ENCODE measurements at places on chromosomes 2 and 18.

DNA sequence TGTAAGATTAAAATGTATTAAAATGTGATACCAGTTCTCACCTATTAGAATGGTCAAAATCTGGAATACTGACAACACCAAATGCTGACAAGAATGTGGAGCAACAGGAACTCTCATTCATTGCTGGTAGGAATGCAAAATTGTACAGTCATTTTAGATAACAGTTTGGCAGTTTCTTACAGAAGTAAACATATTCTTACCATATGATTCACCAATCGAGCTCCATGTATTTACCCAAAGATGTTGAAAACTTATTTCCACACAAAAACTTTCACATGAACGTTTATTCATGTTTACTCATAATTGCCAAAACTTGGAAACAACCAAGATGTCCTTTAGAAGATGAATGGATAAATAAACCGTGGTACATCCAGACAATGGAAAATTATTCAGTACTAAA lies 1193.5 kb upstream of the ACVR2A start:
- DNase-seq: no peak

DNA sequence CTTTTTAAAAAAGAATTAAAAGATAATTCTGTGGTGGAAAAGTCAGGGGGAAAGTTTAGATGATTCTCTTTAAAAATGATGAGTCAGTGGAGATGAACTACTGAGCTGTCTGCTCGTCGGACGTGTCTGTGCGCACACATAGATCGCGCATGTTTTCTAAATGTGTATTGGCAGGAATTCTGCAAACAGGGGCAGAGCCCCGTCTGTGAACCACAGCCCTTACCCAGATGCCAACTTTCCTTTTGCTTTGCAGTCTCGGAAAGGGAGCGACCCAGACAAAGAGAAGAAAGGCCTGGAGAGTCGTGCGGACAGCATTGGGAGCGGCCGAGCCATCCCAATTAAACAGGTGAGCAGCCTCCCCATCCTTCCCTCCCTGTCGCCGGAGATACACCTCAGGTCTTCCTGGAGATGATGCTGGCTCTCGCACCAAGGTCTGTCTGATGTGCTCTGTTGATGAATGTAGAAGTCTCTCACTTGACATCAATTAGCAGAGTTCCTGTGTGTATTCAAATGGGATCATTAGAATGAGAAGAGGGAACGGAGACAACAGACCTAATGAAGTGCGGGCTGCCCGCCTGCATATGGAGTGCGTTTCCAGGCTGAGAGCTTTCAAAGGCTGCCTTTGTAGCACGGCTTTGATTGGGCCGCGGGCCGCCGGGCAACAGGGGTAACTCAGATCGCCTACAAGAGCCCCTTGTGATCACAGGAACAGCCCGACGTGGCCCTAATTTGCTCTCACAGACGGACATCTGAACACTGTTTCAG lies 313.3 kb downstream of the AGAP1 start:
- DNase-seq: no peak

DNA sequence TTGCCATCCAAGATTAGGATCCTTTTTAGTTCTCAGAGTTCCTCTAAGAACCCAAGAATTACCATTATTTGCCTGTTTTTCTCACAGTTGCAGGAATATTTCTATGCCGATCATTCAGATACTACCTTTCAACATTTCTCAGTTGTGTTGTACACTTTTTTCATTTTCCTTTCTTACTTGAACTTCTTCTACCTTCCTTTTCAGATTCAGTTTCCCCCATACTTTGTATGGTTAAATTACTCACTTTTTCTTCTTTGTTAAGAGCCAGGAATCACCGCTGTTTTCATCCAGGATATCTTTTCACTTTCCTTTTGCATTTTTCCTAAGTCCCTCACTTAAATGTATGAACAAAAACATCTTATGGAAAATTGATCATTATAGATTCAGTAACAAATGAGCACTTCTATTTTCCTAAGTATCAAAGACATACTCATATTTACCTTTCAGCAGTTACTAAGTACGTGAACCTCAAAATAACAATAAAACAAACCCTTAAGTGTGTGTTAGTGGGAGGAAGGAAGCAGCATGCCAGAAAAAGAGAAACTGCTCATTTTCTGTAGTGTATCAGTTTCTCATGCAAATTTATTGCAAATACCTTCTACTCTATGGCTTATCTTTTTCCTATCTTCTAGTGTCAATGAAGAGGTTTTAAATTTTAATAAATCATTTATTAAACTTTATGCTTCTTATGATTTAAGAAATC lies 64.3 kb upstream of the STAT1 start:
- no peak for DNase-seq

GRCh38 chr2:26642429-26642828 lies 1.3 kb upstream of the CIB4 start:
- DNase-seq: no peak

- peak; percentile 80 for DNase-seq
Measured at GRCh38 chr2:10042301-10043161, 819 bp upstream of the KLF11 start.

DNA sequence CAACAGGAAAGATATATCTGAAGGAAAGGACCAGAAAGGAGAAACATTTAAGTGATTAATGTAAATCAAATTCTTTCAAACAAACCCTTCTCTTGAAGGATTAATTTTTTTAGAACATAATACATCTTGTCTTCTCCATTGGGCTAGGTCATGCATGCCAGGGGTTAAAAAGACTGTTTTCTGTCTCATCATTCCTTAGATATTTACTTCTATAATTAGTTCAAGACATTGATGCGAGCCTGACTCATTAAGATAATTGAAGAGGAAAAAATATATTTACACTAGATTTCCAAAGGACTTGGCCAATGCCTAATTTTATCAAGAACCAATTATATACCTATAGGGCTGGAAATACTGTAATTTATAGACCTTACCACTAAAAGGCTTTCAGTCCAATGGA lies 166.6 kb upstream of the SETBP1 start:
- DNase-seq: no peak

DNA sequence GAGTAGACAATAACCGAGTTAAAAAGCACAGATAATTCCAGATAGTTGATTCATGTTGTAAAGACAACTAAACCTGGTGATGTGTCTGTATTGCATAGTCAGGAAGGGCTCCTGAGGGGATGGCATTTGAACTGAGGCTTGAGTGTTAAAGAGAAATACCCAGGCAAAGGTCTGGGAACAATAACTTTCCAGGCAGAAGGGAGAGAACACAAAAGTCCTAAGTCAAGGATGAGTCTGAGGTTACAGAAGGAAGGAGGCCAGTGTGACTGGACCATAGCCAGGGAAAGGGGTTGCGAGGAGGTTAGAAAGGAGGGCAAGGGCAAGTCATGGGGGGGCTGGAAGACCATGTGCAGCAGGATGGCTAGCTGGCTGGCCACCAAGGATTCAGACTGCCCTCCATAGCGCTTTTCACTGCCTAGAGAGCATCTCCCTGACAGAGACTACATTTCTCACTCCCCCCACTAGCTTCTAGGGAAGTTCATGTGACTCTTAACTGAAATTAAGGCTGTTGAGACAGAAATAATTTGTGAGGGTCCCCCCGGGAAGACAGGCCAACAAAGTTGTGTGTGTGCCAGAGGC lies 135.5 kb upstream of the CREB1 start:
- no peak for DNase-seq

DNA sequence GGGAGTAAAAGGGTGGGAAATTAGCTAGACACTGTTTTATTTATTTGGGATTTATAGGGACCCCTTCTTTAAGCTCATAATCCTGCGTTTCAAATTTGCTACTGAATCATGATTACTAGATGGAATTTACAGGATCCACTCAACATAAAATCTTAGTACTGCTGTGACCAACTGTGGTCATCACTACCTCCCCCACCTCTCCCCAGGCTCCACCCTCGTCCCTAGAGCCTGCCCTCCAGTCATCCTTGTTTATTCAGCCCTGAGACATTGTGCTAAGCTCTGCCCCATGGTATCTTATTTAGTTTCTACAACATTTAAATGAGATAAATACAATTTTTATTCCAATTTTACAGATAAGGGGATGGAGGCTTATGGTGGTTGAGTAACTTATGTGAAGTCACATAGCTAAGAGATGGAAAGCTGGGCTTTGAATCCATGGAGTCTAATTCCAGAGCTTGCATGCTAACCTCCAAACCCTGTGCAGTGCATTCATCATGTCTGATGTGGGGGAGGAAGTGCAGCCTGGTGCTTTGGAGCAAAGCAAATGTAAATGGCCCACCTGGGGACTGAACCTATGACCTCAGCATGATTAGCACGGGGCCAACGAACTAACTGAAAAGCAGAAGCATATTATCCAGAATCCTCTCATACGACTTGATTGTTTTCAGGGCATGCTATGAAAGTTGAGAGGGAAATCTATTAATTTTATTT lies 502.4 kb downstream of the TMEM182 start:
- no peak for DNase-seq

DNA sequence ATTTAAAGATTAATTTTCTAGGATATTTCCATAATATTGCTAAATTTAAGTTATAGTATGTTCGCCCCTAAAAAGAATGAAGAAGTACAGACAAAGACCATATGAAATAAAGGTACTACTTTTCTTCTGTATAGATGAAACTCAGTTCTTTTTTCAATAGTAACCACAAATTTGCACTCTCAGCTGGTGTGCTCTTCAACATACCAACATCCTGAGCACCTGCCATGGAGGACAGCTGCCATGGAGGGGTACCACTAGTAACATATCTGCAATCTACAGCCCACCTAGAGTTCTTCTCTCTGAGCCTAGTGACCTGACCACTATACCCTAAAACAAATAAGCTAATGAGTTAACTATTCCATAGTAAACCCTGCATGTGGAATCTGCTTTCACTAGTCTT lies 36.8 kb upstream of the ERCC3 start:
- no peak for DNase-seq

GRCh38 chr18:68418881-68419280 lies 296.0 kb downstream of the TMX3 start:
- DNase-seq: no peak

Measured in left lobe of liver (tissue), 2 donors.